ENCODE measurements at places on chromosomes 4 and X.

DNA sequence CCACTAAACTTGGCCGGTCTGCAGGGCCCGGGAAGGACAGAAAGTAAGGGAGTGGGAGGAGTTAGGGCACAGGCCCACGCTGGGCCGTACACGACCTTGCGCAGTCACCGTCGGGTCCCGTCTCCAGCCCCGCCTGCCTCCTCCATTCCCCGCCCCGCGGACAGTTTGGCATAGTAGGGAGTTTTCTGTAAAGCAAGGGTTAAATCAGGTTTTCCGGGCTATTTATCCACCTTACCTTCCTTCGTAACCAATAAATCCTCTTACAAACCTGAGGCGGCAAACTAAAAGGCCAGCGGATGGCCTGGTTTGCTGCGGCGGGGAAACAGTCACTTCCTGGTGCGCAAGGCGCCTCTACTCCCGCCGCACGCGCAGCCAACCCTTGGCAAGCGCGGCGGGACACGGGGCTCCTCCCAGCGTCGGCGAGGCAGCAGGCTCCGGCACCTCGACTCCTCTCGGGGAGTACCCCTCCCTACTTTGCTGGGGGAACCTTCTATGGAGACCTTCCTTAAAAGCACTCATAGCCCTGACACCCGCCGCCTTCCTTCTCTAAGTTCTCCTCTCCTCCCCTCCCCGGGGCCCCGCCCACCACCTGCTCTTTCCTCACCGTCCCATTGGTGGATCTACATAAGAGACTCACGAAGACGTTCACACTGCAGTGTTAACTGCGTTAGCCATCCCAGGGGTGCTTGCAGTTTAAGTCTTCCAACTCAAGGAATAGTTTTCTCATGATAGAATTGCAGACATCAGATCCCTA lies at the start of gene TRMT2B:
Gene TRMT2B, minus strand, starts transcription at position 563 of the 754 bp plus-strand sequence. CDS start 9,822 bp downstream, outside the sequence.
- DNase-seq: no peak

- no peak for DNase-seq
Observed at GRCh38 chr4:150970685-150971151, 44.4 kb downstream of the LRBA start.

GRCh38 chr4:3291969-3292570 lies 751 bp upstream of the RGS12 start:
- DNase-seq: no peak

- no peak for DNase-seq
Observed at GRCh38 chrX:47232803-47233332, at the start of gene USP11. Gene USP11 (plus strand): TSS chrX:47233009. CDS start chrX:47233044, 35 bp downstream.

DNA sequence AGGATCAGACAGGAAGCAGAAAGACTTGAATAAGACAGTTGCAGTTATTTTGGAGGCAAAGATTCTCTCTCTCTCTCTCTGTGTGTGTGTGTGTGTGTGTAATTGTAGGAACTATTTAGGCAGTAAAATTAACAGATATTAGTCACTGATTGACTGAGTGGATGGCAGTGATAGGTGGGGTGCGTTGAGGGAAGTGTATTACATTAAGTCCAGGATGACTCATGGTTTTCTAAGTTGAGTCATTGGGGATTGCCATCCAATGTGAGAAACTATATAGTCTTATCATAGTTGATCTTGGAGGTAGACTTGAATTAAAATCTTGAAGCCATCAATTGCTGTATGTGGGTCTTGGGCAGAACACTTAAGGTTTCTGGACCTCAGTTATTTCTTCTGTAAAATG lies 75.4 kb downstream of the AR start:
- no peak for DNase-seq

DNA sequence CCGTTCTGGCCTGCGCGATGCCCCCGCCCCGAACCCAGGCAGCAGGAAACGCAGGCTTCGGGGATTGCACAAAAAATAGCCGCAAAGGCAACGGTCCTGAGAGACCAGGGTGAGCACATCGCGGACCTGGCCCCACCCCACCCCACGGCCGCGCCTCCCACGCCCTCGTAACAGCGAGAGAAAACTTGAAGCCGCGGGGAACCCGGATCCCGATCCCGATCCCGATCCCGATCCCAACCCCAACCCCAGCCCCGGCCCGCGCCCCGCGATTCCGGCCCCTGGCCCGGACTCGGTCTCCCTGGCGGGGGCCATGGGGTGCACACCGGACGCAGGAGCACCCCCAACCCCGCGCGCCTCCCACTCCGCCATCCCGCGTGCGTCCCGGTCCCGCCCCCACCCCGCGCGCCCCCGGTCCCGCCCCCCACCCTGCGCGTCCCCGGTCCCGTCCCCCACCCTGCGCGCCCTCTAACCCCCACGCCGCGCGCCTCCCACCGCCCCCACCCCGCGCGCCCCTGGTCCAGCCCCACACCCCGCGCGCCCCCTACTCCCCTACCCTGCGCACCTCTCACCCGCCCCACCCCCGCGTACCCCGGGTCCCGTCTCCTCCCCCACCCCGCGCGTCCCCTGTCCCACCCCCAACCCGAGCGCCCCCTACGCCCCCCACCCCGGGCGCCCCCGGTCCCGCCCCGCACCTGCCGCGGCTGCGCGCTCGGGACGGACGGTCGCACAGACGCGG lies 29.0 kb downstream of the NOP14 start:
- DNase-seq: no peak

DNA sequence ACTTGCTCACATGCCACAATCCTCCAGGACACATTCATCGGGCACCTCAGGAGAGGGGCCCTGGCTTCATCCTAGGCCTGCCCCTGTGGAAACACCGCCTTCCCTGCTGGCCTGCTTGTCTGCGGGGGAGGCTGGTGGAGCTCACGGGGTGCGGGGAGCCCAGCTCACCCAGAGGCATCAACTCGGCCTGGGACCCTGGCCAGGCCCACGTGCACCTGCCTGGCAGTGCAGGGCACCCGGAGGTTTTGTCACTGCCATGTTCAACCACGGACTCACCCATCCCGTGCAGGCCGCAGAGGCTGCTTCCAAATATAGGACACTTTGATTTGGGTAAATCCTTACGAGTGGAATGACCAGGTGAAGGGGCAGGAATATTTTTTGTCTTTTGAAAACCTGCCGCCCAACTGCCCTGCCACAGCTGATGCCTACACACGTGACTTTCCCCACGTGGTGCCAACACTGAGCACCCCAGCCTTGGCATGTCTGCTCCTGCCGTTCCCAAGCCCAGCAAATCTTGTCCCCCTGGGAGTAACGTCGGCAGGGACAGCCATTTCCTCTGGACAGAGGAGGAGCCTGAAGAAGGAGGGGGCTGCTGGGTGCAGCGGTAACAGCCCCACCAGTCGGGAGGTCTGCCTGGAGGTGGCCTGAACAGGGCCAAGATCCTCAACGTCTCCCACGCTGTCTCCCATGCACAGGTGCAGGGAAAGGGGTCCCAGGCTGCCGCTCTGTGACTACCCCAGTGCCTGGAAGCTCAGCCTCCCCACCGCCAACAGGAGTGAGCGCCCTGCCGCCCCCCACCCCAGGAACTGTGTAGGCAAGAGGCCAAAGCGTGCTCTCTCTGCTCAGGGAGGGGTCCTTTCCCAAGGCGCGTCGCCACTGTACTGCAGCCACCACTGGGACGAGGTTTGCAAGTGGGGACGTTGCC lies 8.5 kb downstream of the MXD4 start:
- no peak for DNase-seq

DNA sequence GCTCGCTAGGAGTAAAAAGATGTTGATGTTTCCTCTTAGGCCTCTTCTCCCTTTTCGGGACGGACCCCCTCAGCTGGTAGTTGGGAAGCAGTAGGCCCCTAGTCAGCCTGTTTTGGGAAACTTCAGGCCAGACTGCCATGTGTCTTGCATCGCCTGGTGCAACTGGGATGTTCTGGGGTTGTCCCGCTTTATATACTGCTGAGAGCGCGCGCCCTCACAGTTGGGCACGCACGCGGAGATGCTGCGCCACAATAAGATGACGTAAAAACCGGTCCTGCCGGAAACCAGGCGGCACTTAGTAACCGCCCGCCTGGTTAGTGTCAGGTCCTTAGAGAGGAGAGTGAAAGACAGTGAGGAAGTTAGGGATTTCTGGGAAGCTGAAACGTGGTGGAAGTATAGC lies 231.3 kb upstream of the CT83 start:
- DNase-seq: no peak
